SJCRH30 (cell line): ENCODE measurements at places on chromosomes 12 and 14. TPM values are rescaled to one million over a fixed set of nuclear protein-coding genes. Genes with fewer than 3 reads are reported as not detected.

DNA sequence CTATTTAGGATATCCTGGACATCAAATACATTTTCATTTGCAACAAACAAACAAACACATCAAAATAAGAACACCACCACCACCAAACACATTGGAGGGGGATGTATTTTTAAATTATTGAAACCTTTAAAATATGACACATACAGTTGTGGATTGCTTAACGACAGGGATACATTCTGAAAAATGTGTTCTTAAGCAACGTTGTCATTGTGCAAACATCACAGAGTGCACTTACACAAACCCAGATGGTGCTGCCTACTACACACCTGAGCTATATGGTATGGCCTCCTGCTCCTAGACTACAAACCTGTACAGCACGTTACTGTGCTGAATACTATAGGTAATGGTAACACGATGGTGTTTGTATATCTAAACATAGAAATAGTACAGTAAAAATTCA is 19.4 kb downstream of the PYGL start:
- H3K4me3 ChIP-seq = no peak overlapping the region
- no peaks in the 10 kb centered on the region for H3K36me3 ChIP-seq
- H3K27me3 ChIP-seq = no peaks in the 10 kb centered on the region
- no peak for DNase-seq
- H3K27ac ChIP-seq = no peak overlapping the region

DNA sequence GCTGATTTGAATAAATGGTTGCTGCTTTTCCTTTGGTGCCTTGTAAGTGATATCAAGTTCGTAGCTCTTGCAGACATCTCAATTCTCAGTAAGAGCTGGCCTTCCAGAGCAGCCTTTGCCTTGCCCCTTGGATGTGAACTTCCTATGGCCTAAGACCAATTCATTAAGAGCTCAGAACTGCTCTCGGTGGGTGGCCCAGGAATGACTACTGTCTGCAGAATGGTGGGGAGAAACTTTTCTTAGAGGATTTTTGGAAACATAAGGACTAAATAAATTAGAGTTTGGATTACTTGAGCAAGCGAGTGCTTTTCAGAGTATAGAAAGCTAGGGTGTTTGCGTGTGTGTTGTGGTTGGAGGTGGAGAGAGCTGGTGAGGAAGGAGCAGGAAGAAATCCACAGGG is 306.4 kb upstream of the TBX3 start:
- no peak overlapping the region for H3K27ac ChIP-seq
- no peaks in the 10 kb centered on the region for H3K36me3 ChIP-seq
- H3K27me3 ChIP-seq = no peaks in the 10 kb centered on the region
- H3K4me3 ChIP-seq = no peak overlapping the region
- no peak for DNase-seq

Gene MYF6
- total RNA-seq = not detected in 2 replicates

Gene DTX1
- total RNA-seq = not detected in 2 replicates

GRCh38 chr12:90712671-90713070 is 242.3 kb downstream of the CCER1 start:
- H3K27me3 ChIP-seq = no peaks in the 10 kb centered on the region
- no peak for DNase-seq
- no peak overlapping the region for H3K27ac ChIP-seq
- no peaks in the 10 kb centered on the region for H3K36me3 ChIP-seq
